CD8-positive, alpha-beta memory T cell (primary cell): ENCODE measurements at places on chromosomes 2 and 18. TPM values are rescaled to one million over a fixed set of nuclear protein-coding genes. Genes with fewer than 3 reads are reported as not detected.

- peaks cover 14% of the 10 kb centered on the region for H3K27me3 ChIP-seq
- H3K36me3 ChIP-seq, result no peaks in the 10 kb centered on the region
- peaks cover 16% of the 10 kb centered on the region for H3K4me1 ChIP-seq
- no peak overlapping the region for H3K4me3 ChIP-seq
- H3K27ac ChIP-seq, result no peak overlapping the region
Measured at GRCh38 chr2:231393149-231394131, 2.1 kb upstream of the B3GNT7 start.

- H3K4me3 ChIP-seq, result no peak overlapping the region
- no peak overlapping the region for H3K27ac ChIP-seq
- H3K36me3 ChIP-seq, result no peaks in the 10 kb centered on the region
- DNase-seq, result no peak
Measured at GRCh38 chr18:22114526-22115321, 54.7 kb upstream of the GATA6 start.

DNA sequence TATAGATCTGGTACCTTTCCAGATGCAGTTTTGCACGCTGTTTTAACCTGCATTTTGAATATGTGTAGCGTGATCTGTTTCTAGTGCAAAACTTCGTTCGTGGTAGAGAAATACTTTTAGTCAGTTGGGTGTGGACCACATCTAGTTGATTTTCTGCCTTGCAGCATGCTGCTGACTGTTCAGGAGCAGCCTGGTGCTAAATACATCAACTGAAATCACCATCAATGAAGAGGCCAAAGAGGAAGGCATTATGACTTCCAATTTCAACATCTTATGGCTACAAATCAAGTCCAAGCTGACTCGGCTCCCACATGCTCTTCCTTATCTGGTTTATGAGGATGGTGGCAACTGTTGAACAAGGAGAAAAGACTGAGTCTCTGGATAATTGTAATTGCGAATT, 298.5 kb downstream of the ZNF521 start:
- H3K27ac ChIP-seq, result no peak overlapping the region
- no peaks in the 10 kb centered on the region for H3K4me1 ChIP-seq

DNA sequence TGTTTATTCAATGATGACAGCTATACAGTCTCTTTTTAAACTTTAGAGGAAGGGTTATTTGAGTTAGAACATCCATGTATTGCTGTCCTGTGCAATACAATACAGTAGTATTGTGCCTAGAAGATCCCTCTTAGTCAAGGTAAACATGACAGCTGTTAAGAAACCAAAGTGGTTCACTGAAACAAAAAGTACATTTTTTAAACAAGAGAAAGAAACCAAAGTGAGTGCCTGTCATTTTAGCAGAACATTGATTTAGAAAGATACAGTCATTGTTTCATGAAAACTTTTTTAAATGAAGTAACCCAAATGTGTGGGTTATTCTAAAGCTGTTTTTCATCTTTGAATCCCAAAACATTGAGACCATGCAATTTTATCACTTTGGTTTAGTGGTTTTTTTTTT, 15.5 kb downstream of the ITPRID2 start:
- no peak overlapping the region for H3K4me3 ChIP-seq
- H3K36me3 ChIP-seq, result peaks cover 1% of the 10 kb centered on the region
- DNase-seq, result no peak
- H3K4me1 ChIP-seq, result no peaks in the 10 kb centered on the region
- H3K27me3 ChIP-seq, result no peaks in the 10 kb centered on the region

DNA sequence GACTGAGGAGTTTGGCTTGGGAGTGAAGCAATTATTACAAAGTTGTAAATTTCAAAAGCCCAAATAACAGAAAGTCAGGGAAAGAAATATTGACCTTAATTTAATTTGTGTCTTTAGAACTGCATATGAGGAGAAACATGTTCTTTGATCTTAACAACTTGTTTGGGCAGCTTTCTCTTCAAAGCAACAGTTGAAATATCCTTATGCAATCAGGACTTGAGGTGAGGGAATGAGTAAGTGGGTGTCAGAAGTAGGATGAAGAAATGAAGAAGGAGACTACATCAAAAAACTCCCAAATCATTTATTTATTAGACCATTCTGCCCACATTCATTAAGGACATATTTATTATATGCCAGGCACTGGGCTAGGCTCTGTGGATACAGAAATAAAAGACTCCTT, 129.4 kb downstream of the GCA start:
- no peaks in the 10 kb centered on the region for H3K4me1 ChIP-seq
- DNase-seq, result no peak
- H3K27ac ChIP-seq, result no peak overlapping the region
- no peaks in the 10 kb centered on the region for H3K36me3 ChIP-seq
- no peaks in the 10 kb centered on the region for H3K27me3 ChIP-seq
- no peak overlapping the region for H3K4me3 ChIP-seq

GRCh38 chr2:76274160-76274559, 563.4 kb upstream of the GCFC2 start:
- no peaks in the 10 kb centered on the region for H3K27me3 ChIP-seq
- H3K4me1 ChIP-seq, result no peaks in the 10 kb centered on the region
- no peak overlapping the region for H3K27ac ChIP-seq
- H3K36me3 ChIP-seq, result no peaks in the 10 kb centered on the region
- DNase-seq, result no peak

GRCh38 chr2:77370511-77370910, 151.7 kb downstream of the LRRTM4 start:
- H3K4me1 ChIP-seq, result no peaks in the 10 kb centered on the region
- H3K27ac ChIP-seq, result no peak overlapping the region
- no peaks in the 10 kb centered on the region for H3K27me3 ChIP-seq
- no peak for DNase-seq

- peaks cover 10% of the 10 kb centered on the region for H3K4me1 ChIP-seq
- no peaks in the 10 kb centered on the region for H3K27me3 ChIP-seq
- no peak overlapping the region for H3K4me3 ChIP-seq
Measured at GRCh38 chr2:100240386-100240785, 81.9 kb downstream of the LONRF2 start.

DNA sequence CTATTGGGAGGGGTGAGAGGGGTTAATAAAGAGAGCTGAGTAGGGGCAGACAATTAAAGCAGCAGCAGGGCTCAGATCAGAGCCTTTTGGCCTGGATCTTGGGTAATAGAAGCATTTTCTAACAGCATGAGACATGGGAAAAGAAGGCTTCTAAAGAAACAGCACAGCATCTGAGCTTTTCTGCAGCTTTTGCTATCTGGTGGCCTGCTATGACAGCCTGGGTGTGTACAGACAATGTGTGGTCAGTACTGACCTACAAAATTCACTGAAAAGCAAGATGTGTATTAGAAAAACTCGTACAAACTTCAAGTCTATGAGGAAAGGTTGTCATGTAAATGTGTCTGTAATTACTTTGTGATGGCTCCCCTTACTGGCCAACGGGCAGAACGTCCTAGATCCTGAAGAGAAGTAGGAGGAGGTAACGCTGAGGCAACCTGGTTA, 95.6 kb downstream of the GALNT3 start:
- no peak overlapping the region for H3K27ac ChIP-seq
- no peaks in the 10 kb centered on the region for H3K27me3 ChIP-seq
- no peaks in the 10 kb centered on the region for H3K4me1 ChIP-seq
- H3K36me3 ChIP-seq, result no peaks in the 10 kb centered on the region

DNA sequence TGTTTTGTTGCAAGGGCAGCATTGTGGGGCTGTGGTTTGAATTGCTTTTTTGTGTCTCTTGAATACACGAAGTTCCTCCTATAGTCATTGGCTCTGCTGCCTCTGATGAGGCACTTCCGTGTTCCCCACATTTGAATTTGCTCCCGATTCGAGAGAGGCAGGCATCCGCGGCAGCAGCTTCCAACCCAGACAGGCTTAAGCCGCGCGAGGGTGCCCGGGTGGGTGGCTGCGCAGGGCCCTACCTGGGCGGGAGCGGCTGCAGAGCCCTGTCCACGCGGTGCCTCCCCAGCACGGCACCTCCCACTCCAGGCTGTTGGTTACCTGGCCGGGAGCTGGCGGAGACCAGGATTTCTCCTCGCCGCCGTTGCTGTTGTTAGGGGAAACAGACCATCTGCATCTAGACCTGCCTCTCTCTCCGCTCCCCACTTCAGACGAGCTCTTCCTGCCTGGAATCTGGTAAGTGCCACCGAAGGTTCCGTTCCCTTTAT, 151.3 kb downstream of the NEDD4L start:
- DNase-seq, result no peak
- peaks cover 15% of the 10 kb centered on the region for H3K4me1 ChIP-seq
- no peaks in the 10 kb centered on the region for H3K27me3 ChIP-seq

DNA sequence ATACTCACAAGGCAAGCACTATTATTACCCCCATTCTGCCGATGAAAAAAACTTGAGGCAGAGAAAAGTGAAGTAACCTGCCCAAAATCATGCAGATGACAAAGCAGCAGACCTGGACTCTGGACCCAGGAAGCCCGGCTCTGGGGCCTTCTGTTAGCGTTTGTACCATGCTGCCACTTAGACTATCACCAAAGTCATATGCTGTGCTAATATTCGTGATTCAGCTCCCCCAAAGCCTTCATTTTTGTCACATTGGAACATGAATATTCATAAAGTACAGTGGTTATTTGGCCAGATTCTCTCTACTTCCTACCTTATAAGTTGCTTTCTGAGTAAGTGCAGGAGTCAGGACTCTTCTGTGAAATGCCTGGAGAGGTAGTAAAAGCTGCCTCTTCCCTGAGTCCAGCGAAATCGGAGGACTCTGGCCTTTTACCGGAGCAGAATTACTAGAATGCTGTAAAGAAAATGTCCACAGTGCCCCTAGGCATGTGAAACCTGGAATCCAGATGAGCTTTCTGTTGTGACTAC, 86.7 kb downstream of the FTCDNL1 start:
- H3K27ac ChIP-seq, result no peak overlapping the region
- no peaks in the 10 kb centered on the region for H3K4me1 ChIP-seq
- no peaks in the 10 kb centered on the region for H3K36me3 ChIP-seq
- no peak overlapping the region for H3K4me3 ChIP-seq

DNA sequence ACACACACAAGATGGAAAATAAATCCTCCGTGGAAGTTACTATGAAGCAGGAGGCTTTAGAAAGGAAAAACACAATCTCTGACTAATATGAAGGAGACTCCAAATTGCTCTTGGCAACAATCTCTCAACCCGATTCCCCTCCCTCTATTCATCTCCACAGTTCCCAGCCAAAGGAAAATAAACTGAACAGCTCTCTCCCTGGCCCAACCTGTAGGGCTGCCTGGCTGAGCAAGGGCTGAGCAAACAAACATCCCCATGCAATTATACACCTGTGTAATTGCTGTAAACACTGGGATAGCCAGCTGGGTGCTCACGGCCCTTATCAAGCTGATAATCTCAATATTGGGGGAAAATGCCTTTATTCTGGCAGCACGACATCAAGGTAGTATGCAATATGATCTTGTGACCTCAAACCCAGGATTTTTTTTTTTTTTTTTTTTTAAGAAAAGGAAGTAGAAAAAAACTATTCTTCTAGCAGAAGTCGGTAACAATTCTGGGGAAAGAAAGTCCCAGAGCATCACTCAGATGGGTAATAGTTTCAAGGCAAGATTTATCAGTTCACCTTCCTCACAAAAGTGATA, 203.3 kb upstream of the SMAD2 start:
- no peak for DNase-seq
- H3K4me3 ChIP-seq, result no peak overlapping the region
- H3K27me3 ChIP-seq, result peaks cover 8% of the 10 kb centered on the region
- H3K36me3 ChIP-seq, result no peaks in the 10 kb centered on the region

- H3K4me1 ChIP-seq, result no peaks in the 10 kb centered on the region
- H3K36me3 ChIP-seq, result no peaks in the 10 kb centered on the region
- H3K4me3 ChIP-seq, result no peak overlapping the region
- DNase-seq, result no peak
Measured at GRCh38 chr2:65024149-65024829, 31.9 kb upstream of the CEP68 start.

DNA sequence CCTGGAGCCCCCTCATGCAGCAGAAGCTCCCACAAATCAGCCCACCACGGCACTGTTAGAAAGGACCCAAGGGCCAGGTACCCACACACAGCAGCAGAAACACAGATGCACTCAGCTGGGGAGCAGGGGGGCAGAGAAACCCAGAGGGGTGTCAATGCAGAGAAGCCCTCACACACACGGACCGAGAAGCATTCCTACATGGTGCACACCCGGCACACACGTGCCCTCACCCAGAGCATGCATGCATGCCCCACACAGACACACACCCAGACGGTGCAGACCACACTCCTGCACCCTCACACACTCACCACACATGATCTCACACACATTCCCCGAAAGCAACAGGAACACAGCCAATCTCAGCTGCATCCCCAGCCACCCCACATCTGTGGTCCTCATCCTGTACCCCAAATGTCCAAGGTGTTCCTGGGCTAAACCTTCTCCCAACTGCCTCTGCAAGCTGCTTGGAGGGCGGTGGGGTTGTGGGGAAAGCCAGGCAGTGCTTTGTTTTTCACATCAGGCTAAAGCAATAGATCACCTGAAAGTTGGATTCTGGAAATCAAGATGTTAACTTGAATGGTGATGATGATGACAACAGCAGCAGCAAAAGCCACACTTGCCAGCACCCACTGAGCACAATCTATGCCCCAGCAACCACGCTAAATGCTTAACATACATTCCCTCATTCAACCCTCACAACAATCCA, 102.3 kb downstream of the ZFP36L2 start:
- no peak overlapping the region for H3K4me3 ChIP-seq
- H3K36me3 ChIP-seq, result no peaks in the 10 kb centered on the region
- DNase-seq, result no peak
- H3K27me3 ChIP-seq, result no peaks in the 10 kb centered on the region

DNA sequence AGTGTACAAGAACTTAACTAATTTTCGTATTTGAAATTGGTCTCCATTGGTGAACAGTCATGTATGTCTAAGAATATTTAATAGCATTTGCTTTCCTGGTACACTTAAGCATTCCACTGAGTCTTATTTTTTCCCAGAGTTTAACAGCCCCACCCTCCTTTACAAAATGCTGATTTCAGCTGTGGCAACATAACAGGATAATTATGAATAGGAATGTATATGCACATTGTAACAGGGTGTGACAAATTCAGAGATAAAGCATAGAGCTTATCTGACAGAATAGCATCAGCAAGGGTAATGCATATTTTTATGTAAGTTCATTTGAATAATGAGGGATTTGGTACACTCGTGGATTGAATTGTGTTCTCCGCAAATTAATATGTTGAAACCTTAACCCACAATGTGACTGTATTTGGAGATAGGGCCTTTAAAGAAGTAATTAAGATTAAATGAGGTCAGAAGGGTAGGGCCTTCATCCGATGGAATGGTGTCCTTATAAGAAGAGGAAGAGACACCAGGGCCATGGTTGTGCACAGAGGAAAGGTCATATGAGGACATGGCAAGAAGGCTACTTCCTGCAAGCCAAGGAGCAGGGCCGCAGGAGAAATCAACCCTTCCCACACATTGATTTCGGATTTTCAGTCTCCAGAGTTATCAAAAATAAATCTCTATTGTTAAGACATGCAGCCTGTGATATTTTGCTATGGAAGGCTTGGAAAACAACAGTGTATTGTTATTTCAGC, 439.7 kb upstream of the CDH20 start:
- no peaks in the 10 kb centered on the region for H3K4me1 ChIP-seq
- no peak overlapping the region for H3K27ac ChIP-seq
- no peak for DNase-seq
- no peaks in the 10 kb centered on the region for H3K27me3 ChIP-seq

GRCh38 chr2:113175042-113175628, 1.4 kb downstream of the PSD4 start:
- DNase-seq, result peak; percentile 88
- no peaks in the 10 kb centered on the region for H3K27me3 ChIP-seq
- peak overlapping the region; percentile 77 for H3K27ac ChIP-seq
- peaks cover 15% of the 10 kb centered on the region for H3K36me3 ChIP-seq
- H3K4me1 ChIP-seq, result peaks cover 77% of the 10 kb centered on the region

Gene LYPD6
- not detected for total RNA-seq

Gene ATOH8
- not detected for total RNA-seq

Gene KANSL1L
- total RNA-seq, result 5.0 TPM

Gene DYSF
- 3.6 TPM for total RNA-seq

Gene HOXD13
- not detected for total RNA-seq
